ENCODE measurements at places on chromosomes 7 and 10.

- no peak for DNase-seq
Observed at GRCh38 chr7:21967598-21968003, 21.9 kb upstream of the CDCA7L start.

DNA sequence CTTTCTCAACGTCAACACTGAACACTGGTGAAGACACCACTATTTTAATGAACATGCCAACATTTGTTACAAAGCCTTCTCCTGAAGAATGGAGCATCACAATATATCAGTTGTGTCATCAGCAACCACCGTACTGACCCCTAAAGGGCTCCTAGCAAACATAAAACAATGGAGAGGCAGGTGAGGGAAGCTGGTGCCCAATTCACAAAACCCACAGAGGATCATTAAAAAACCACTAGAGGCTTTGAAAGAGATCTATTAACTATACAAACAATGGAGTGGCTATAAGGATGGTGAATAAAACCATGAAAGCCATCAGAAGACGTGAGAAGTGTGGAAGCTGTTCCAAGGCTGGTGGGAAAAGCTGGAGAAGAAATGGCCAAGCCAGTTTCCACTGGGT, 150.8 kb downstream of the FAM107B start:
- no peak for DNase-seq

GRCh38 chr7:38054199-38054598, 123.8 kb upstream of the STARD3NL start:
- DNase-seq = no peak

DNA sequence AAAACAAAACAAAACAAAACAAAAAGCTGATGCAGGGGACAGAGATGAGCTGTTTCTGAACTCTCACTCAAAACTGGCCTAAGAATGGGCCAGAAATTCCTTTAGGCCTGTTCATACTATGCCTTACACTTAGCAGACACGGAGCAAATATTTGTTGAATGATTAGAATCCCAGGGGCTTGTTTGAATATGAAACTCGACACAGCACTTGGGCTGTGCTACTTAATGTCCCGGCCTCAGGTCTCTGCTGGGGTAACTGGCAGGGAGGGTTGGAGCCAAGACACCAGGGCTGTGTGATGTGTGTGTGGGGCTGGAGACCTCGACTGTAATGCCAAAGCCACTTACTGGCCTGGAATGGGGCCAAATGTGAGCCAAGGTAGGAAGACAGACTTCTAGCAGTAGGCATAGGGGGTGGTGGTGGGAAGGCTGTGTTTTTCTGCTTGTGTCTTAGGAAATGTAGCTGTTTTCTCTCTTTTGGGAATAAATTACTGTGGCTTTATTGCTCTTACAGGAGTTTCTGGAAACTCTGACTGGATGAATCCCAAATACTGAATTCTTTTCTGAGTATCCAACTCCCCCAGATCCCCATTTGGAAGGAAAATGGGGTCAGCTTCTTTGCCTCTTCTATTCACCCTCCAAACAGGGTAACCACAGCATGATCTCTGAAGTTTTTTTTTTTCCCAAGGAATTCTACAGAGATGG, 66.7 kb downstream of the EMX2 start:
- DNase-seq = no peak

- no peak for DNase-seq
Observed at GRCh38 chr10:64726466-64726865, 1205.3 kb downstream of the REEP3 start.

DNA sequence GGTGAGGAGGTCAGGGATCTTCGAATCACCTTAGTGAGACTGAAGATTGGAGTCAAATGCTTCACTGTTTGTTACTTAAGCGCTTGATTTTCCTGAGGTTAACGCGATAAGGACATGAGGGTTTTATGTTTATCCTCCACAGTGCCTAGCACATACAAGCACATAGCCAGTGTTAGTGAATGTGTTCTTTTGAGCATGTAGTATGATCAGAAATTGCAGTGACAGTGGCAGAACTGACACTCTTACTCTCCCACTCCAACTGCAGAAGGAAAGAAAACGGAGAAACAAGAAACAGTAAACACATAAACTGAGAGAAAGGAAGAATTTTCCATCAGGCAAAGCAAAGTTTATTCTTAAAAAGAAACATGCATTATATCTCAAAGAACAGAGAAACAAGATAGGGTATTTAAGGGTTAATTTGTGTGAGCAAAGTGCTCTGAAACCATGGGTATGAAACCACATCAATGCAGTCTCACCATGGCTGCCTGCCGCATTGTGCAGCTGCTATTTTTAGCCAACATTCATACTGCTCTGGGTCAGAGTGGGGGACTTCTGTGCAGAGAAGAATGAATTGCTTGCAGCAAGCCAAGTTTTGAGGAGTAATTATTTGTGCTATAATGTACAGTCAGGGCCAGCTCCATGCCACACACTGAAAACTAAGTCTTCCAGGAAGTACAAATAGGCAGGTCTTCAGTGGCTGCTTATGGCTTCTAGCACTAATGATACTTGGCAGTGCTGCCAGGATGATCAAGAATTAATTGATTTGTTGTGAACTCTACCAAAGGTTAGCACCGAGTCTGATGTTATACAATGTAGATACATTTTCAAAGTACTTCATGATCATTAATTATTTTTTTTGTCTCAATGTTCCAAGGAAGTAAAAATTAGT, 152.0 kb downstream of the MACC1 start:
- peak; percentile 98 for DNase-seq

- no peak for DNase-seq
Observed at GRCh38 chr7:18265611-18266281, 229.8 kb upstream of the HDAC9 start.

GRCh38 chr7:46530081-46530750, 609.1 kb upstream of the IGFBP3 start:
- DNase-seq = no peak

DNA sequence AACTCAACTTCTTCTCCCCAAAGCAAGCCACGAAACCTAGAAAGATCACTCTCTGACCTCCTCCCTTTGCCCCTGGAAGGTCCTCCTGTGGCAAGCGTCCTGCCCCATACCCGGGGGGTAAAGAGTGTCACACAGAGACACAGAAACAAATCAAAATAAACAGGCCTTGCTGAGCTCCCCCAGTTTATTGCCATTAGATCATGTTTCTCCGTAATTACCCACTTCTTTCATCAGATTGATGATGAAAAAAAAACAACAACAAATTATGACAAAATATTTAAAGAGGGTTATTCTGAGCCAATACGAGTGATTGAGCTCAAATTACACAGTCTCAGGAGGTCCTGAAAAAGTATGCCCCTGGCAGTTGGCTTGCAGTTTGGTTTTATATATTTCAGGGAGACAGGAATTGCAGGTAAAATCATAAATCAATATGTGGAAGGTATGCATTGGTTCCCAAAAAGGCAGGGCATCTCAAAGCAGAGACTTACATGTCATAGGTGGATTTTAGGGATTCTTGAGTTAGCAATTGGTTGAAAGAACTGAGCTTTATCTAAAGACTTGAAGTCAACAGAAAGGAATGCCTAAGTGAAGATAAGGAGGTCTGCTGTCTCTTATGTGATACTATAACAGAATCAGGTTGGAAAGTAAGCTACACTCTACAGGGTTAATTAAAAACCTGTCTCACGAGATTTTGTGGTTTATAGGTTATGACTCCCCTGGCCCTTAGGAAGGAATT, 86.2 kb downstream of the APBB1IP start:
- peak; percentile 63 for DNase-seq

DNA sequence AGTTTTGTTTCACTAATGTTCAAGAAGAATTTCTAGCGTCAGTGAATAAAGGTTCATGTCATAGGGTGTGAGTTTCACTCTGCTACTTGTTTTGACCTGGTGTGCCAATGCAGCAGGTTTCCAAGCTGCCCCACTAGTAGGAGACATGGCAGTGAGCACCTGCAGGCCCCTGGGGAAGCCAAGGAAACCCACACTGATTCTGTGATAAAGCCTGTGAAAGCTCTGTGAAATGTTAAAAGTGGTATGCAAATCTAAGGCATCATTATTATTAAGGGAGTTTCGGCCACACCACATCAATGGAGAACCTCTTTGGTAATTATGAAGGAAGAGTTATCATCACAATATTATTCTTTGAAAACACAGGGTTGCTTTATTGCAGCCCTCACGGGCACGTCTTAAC, 46.4 kb downstream of the ABCB5 start:
- no peak for DNase-seq

DNA sequence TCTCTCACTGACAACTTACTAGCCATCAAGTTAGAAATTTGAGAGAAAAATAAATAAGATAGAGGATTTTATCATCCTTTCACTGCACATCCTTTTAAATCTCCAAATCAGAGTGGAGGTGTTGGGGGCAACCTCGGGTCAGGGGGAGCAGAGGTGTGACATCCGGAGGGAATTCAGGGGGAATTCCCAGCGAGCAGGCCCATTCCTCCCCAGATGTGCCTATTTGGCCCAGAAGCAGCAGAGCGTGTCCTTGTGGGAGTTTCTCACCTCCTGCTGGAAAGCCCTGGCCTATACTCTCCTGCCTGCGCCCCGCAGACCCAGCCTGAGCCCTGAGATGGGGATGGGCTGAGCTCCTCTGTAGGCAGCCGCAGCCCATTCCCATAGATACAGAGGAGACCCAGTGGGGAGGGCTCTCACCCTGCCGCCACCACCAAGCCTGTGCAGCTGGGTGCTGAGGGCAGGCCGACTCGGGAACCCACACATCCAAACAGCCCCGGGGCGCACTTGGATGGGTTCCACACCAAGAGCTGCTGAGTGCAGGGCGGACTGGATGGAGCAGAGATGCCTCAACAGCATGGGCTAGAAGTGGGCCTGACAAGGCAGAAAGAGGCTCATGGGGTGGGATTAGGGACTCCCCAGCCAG, 124.5 kb downstream of the CXCL12 start:
- no peak for DNase-seq

GRCh38 chr7:151836927-151837205, 40.0 kb downstream of the PRKAG2 start:
- DNase-seq = no peak

- DNase-seq = no peak
Observed at GRCh38 chr7:36717586-36717985, 6.7 kb downstream of the AOAH start.

- DNase-seq = peak; percentile 34
Observed at GRCh38 chr7:127582361-127582760, 3.0 kb downstream of the GCC1 start.

DNA sequence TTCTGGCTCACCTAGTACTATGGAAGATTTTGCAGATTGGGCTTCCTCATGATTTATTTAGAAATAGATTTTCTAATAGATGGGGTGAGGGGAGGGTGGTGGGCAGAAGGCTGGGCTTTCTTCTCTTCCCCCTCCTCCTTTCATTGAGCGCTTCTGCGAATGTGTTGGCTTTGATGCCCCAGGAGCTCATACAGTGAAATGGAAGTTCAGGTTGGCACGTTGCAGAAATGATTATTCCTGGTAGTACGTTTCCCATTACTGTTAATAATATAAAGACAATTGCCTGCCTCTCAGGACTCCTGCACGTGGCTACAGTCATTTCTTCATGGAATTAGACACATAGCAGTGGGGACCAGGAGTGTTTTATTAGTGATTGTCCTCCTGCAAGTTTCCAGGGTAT, 39.8 kb downstream of the TCF7L2 start:
- no peak for DNase-seq

DNA sequence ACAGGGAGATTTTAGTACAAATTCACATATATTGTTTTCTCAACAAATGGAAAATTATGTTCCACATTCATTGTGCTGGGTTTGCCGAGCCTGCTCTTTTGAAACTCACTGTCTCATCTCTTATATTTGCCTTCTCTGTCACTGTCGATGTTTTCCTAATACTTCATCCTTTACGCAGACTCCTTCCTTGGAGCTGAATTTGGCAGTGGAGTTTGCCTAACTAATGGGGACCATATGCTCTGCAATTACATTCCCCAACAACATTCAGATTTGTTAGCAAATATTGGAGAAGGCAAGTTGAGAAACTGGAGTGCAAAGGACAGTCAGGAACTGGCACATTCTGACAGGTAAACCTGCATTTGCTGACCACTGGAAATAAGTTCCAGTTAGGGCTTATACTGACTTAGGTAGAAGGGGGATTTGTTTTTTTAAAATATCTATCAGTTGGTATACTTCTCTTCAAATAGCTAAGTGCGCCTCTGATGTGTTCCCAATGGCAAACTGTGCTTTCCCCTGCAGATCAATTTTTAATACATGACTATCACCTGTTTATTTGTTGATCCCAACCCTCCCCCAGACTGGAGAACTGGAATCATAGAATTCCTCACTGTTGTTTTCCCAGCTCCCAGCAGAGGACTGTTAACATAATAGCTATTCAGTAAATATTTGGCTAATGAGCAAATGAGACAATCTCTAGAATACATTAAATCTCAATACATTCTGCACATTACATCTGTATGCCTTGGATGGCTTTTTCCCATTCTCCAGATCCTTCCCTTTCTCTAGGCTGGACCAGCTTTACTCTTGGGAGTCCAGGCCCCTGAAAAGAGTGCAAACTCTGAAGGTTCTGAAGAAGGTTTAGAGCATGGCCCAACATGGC, 769.3 kb downstream of the KCNMA1 start:
- peak; percentile 36 for DNase-seq

GRCh38 chr7:34133983-34134782, 228.8 kb downstream of the BMPER start:
- DNase-seq = peak; percentile 74

GRCh38 chr10:63137306-63137705, 4.2 kb downstream of the NRBF2 start:
- peak; percentile 68 for DNase-seq

GRCh38 chr7:20331910-20332813, 1.5 kb downstream of the ITGB8 start:
- DNase-seq = no peak

- DNase-seq = no peak
Observed at GRCh38 chr10:103768345-103768744, 87.0 kb downstream of the SH3PXD2A start.

DNA sequence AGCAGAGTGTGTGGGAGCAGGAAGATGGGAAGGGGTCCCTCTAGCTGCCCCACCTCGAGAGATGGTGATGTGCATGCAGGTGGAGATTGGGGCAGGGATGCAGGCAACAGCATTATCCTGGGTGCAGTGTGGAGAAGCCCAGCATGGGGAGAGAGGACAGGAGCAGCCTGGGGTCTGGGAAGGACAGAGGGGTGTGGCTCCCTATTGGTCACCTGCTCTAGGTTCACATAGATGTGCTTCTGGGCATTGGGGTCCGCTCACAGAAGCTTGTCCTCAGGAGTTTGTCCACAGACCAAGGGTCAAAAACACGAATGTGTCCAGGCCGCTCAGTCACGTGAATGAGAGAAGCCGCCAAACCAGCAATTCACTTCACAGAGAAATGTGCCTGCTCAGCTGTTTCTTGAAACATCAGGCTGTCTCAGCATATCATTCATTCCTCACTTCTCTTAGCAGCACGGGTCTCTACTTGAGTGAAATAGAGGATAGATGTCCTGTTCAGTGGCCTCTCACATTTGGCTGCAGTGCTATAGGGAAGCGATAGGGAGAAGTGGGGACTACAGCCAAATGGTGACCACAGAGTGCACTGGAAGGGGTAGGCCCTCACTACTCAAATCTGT, 11.5 kb upstream of the SLC29A3 start:
- DNase-seq = peak; percentile 27

- no peak for DNase-seq
Observed at GRCh38 chr10:43252783-43253341, 14.0 kb downstream of the RASGEF1A start.
